Smooth muscle cell of bladder (primary cell): ENCODE measurements at places on chromosomes 6 and 20. TPM values are rescaled to one million over a fixed set of nuclear protein-coding genes. Genes with fewer than 3 reads are reported as not detected.

The TXLNB gene
- 0.46 and 1.00 TPM in 2 replicates for total RNA-seq

The FERMT1 gene
- total RNA-seq = 2.8 and 4.3 TPM in 2 replicates

The RIPPLY2 gene
- 0.28 TPM in 1 of 2 replicates, not detected in the other for total RNA-seq

The SRMS gene
- not detected in 2 replicates for total RNA-seq

The PRELID3B gene
- 85.8 and 86.5 TPM in 2 replicates for total RNA-seq

The TMEM14A gene
- 18.5 and 21.2 TPM in 2 replicates for total RNA-seq

The VIP gene
- not detected in 2 replicates for total RNA-seq

The OLIG3 gene
- not detected in 2 replicates for total RNA-seq

The EDN3 gene
- not detected in 2 replicates for total RNA-seq

The SSTR4 gene
- total RNA-seq = not detected in 2 replicates

The ECT2L gene
- total RNA-seq = under 0.01 TPM in 1 of 2 replicates, not detected in the other

The TSPO2 gene
- not detected in 2 replicates for total RNA-seq

The VSTM2L gene
- total RNA-seq = 0.85 and 1.1 TPM in 2 replicates

The PNPLA1 gene
- under 0.01 TPM in 1 of 2 replicates, not detected in the other for total RNA-seq

The MTRF1L gene
- total RNA-seq = 12.8 and 13.8 TPM in 2 replicates

The ZBTB9 gene
- 2.8 and 4.1 TPM in 2 replicates for total RNA-seq
